ENCODE measurements at places on chromosomes 7 and 10.

DNA sequence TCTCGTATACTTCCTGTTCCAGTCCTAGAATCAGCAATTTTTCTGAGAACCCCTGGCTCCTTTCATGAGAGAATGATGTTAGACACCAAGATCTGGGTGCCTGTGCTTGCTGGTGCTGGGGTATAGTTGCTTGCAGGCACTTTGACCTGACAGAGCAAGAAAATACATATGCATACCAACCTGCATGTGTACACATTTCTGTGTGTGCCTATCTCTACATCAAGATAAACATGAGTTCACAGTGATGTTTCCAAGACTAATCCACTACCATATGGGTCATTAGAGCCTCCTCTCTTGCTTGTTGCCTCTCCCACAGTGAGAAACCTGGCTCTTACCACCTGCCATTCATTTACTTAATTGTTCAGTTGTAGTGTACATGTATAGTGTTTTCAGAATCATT is 229.1 kb upstream of the IGFBP3 start:
- DNase-seq = no peak

DNA sequence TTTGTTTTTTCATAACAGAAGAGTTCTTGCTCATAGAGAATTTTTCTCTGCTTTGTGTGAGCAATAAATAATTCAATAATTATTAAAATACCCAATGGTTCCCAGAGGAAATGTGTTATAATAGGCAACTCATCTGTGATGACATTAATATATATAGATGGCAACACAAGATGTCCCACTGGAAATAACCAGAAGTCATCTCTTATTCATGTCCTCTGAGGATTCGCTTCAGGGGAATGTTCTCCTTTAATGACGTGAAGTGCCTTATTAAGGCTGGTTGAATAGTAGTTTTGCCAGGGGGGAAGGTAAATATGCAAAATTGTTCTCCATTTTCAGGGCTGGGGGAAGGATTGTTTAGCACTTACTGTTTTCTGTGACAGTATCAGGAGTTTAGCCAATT is 3.1 kb downstream of the SLC39A12 start:
- no peak for DNase-seq

DNA sequence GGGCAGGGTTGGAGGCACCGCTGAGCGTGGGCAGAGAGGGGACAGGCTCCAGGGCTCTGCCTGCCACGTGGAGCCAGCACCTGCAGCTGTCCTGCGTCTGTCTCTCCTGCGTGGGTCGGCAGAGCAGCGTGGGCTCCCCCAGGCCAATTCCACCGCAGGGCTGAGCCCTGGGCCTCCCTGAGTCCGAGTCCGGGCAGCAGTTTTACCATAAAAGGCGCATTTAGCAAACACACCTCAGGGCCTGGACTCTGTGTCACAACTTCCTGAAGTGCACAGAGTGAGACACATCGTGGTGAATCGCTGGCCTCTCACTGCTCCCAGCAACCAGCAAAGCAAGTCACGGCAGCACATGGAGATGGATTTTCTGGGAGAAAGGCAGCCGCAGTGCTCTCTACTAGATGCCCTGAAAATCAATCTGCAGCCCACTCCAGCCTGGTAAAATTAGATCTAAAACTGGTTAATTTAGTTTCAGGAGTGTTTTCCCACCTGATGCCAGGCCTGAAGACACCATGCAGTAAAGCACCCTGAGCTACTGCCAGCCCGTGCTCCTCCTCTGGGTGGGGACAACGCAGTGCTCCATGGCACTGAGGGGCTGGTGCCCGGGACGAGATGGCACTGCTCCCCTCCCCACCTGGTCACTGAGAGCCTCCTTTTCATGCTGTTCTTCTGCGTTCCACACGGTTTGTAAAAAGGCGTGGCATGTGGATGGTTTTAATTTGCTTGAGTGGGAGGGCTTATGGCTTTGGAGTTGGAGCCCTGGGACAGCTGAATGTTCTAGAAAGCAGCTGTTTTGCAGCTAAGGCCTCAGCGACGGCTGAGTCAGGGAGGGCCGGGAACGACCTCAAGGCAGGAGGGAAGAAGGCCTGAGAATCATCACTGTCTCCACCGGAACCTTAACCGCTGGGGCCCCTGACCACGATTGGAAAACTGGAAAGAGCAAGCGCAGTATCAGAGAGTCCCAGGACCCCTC is 336.9 kb downstream of the ADARB2 start:
- no peak for DNase-seq

DNA sequence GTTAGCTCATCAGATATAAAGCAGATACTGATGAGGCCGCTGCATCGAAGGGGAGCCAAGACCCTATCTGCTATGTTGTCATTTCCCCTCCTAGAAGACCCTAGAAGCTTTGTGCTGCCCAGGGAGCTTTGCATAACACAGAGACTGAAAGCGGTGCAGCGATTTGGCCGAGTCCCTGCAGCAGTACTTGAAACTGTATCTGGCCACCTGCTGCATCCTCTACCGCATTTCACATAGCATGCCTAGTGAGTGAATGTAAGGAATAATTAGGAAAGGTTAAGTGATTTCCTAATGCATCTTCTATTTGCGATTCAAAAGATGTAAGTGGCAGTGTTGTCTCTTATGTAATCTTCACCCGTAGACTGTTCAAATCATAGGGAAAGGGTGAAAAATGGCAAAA is 106.7 kb downstream of the LRMDA start:
- no peak for DNase-seq

- no peak for DNase-seq
Measured at GRCh38 chr7:97064972-97065587, 40.4 kb upstream of the DLX5 start.
